Activated gamma-delta T cell treated with anti-CD3 and anti-CD28 coated beads, Interleukin-2, amount 50 U/mL, for 16 hours (primary cell): ENCODE measurements at places on chromosomes 3 and 15.

- no peak for DNase-seq
These were observed 85.7 kb downstream of the ATP2B2 start for GRCh38 chr3:10419637-10420232.

GRCh38 chr3:85977615-85978338 lies 1013.2 kb downstream of the VGLL3 start:
- no peak for DNase-seq

DNA sequence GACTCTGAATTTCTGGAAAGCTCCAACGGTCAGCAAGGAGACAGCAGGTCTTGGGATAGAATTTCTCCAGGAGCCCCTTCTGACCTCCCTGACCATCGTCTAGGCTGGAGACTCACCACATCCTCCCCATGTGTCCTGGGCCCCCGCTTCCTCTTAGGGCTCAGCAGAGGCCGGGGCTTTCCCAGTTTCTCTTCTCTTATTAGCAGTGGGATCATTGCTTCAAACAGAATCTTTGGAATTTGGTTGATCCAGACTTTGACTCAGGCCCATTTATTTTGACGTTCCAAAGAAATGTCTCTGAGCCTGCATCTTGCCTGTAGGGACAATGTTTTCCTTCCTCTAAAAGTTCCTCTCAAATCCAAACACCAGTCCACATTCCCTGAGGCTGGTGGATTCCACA lies 38.4 kb upstream of the SLC6A6 start:
- no peak for DNase-seq

DNA sequence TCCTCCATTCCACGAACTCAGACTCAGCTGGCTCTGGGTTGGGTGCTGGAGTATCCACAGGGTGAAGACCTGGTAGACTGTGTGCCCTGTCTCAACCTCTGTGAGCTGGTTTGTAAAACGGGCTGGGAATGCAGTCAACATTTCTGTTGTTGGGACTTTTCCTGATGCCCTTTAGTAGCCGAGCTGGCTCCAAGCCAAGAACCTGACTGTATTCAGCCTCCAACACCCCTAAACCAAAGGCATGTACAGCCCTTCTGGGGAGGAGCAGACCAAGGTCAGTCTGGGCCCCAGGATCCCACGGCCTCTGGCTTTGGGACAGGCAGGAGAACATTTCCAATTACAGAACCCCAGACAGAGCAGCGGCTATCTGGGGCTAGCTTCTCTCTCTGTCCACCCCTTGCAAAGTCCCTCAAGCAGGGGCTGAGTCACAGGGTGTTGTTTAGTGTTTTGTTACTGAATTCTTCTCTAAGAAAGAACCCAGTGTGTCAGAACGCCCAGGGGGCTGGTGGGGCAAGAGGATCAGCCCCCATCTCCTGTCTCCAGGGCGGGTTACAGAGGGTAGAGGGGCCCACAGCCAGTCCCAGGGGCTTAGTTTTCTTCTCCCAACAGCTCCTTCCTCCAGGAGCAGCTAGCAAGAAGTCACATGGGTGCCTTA lies 56.8 kb upstream of the SLC6A6 start:
- no peak for DNase-seq

DNA sequence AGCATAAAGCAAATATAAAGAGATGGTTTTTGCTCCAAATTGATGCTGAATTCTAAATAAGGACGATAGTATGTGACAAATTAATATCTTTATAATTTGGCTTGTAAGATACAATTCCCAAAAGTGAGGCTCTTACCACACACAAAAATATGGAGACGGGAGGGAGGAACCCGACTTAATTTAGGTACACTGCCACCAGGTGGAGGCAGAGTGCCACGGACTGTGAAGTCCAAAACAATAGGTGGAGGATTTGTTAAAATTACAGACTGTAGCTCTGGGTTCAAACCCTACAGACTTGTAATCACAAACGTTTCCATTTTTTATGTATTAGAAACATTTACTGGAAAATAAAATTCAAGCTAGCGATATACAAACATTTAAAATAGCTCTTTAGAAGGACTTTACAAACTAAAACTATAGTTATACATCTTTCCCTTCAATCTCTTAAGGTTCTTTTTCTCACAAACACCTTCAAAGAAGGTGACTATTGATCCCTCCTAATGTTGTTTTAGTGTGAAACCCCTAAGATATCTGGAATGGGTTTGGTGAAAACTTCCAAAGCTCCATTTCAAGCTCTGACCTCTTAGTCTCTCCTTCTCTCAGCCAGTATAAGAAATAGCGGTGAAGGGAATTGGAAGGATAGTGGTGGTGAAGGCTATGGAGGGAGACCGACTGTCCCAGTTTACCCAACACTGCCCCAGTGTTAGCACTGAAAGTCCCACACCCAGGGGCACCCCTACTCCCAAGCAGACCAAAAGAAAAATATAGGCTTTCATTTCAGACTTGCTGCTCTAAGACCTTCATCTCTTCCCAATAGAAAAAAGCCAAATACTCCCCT lies 89.7 kb downstream of the AQP9 start:
- peak; percentile 36 for DNase-seq

GRCh38 chr15:43406189-43406588 lies 35.3 kb downstream of the TUBGCP4 start:
- no peak for DNase-seq

GRCh38 chr3:133948131-133948810 lies 52.6 kb upstream of the RAB6B start:
- DNase-seq = no peak

- peak; percentile 46 for DNase-seq
These were observed 218 bp upstream of the TRPC1 start for GRCh38 chr3:142723665-142723967.

DNA sequence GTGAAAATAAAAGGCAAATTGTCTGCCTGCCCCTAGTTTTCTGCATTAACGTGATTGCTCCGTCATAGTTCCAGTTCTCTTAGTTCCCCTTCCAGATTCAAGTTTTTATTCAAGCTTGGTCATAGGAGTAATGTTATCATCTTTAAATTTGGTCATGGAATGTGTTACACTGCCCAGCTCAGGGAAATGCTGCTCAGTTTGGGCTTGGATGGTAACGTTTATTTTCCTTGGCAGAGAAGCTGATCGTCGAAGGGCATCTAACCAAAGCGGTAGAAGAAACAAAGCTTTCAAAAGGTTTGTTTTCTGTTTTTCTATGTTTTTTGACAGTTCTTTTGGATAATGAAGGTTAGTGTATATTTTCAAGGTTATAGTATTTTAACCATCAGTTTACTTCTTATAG lies 118.4 kb upstream of the FLNB start:
- DNase-seq = no peak

DNA sequence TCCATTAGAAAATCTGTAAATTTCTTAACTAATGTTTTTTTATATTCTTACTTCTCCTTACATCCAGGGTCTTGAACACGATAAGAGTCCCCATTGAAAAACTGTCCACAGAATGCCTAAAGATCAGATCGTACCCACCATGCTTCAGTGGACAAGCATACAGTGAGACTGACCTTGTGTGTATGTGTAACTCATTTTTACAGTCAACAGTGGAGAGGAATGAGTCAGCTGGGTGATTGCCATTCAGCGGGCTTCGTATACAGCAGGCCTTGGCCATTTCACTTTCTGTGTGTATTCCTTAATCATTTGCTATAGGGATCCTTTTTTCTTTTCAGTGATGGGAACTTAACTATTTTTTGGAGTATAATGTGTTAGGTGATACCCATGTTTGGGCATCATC lies 10.6 kb downstream of the PARP14 start:
- DNase-seq = no peak

DNA sequence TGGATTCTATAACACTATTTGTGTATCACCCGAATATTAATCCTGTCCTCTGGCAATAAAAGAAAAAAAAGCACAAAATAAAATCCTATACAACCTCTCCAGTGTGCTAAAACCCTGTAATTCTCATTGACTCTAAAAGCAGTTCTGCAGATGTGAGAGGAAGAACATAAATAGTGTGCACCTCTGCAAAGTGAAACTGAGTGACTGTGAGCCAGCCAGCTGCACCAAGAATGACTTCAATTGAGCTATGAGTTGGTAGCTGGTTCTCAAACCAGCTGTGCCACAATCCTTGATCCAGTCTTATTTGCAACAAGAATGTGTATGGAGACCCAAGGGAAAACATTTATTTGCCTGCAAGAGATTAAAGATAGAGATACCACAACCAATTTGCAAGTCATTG lies 31.2 kb upstream of the COL8A1 start:
- no peak for DNase-seq

DNA sequence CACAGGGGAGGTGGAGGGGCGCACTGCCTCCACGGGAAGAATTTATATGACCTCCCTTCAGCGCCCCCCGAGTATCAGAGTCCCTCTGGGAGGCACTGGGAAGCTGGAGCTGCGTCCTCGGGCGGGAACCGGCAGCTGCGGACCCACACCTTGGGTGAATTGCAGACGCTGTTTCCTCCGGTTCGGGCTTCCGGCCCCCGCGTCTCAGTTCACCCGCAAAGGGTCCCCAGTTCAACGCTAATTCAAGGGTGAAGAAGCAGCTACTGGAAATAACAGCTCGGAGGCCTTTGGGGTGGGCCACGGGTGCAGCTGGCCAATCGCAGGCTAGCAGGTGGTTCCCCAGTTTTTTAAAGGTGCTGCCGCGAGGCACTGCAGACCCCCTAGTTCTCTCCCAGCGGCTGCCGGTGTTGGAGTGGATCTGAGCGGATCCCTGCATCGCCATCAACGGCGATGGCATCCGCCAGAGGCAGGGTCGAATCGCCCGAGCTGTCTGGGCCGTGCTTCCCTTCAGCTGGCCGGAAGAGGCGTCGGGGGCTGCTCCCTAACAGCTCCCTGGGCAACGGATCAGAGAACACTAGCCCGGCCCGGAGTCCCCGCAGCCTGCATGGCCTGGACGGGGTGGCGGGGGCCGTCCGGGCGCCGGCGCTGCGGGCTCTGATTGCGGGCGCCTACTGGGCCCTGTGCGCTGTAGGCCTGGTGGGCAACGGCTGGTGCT lies 19.4 kb upstream of the ADAMTS7 start:
- no peak for DNase-seq

- no peak for DNase-seq
These were observed 54.0 kb downstream of the ARMC8 start for GRCh38 chr3:138241061-138241460.

- DNase-seq = no peak
These were observed 89.6 kb downstream of the FILIP1L start for GRCh38 chr3:100024520-100025303.

- no peak for DNase-seq
These were observed 83.6 kb upstream of the SPATA12 start for GRCh38 chr3:56976651-56977560.

DNA sequence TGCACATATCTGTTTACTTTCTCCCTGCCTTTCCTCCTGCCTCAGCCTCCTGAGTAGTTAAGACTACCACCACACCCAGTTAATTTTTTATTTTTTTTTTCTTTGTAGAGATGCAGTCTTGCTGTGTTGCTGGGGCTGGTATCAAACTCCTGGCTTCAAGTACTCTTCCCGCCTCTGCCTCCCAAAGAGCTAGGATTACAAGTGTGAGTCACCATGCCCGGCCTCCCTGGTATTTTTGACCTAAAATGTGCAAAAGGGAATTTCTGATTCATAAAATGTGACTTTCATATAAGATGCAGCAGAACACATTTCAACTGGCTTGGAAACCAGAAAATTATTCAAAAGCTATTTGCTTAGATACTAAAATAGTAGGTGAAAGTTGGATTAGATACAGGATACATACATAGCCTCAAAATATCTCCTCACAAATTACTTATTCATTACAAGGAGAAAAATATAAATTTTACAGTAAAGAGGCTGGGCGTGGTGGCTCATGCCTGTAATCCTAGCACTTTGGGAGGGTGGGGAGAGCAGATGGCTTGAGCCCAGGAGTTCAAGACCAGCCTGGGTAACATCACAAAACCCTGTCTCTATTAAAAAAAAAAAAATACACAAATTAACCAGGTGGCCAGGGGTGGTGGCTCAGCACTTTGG lies 32.0 kb downstream of the MAP4 start:
- no peak for DNase-seq

DNA sequence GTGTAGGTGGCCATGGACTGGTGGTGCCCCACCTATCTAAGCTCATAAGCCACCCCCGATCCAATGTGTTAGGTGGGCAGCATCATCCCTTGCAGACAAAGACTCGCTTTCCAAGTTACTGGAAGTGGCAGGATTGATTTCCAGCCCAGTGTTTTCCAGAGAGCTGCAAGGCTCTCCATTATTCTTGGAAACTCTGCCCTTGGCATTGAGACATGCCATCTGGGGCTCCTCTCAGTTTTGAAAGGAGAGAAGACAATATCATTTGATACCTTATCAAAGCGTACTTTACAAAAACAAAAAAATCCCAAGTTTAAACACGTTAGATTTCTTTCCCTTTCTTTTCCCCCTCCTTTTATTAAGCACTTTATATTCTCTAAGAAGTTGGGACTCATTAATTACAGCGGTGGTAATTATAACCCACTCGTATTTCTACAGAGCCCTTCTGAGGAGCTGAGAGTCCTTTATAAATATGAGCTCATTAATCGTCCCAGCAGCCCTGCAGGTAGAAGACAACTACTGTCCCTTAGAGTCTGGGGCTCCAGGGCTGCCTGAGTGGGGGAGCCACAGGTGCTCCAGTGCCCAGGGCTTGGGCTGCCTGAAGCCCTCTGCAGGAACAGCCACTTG lies 226.1 kb downstream of the TLE3 start:
- DNase-seq = no peak

DNA sequence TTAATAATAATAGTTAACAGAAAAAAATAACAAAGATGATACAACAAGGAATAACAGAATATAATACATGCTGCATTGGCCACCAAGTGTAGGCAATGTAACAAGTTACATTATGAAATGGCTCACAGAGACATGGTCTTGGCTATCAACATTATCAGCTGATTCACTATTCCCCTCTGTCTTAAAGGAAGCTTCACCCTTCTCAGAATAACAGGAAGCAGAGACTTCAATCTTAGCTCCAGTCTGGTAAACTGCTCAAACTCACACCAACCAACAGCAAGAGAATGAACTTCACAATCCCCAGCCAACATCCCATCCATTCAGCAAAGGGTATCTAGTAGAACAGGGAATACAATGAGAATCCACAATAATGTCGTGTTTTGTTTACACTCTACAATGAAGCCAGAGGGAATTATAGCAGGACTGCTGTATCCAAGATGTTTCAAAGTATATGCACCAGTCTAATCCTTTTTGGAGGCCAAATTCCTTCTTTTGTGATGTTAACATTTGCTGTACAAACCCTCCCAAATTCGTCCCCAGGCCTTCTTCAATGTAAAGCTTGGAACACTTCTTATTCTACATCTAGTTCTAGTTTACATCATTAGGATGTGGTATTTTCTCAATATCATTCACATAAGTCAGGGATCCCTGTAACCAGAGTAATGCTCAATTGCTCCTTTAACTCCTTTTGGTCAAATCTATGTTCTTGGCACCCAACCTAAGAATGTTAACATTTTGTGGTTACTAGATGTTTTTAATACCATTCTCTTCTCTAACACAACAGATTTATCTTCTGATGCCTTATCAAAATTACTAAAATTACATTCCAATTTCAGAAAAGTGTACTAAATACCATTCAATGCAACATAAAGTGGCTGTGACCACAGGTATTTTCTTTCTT lies 52.4 kb upstream of the CMSS1 start:
- no peak for DNase-seq

DNA sequence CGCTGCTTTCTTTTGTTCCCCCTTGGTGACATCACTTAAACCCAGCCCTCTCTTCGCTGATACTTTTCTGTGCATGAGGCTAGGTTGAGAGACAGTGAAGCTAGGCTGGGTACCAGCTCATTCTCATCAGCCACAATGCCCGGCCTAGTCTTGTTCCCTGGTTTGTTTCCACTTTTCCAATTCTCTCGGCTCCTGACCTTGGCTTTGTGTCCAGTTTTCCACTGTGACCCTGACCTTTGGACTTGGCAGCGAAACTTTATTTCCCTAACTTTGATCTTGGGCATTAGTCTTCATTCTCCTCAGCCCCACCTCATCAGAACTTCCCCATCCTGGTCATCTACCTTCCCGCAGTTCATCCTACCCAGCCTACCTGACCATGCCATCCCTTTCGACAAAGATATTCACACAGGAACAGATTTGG lies 908 bp upstream of the ADPGK start:
- DNase-seq = no peak
